ENCODE measurements at places on chromosomes 13 and 19.

GRCh38 chr19:18456974-18457373 lies 19.0 kb upstream of the ISYNA1 start:
- no peak for DNase-seq

- DNase-seq, result no peak
Measured at GRCh38 chr19:46124638-46125115, at the start of gene IGFL3. Gene IGFL3, minus strand, starts transcription at chr19:46124688. Its CDS starts 39 bp downstream, at chr19:46124649.

DNA sequence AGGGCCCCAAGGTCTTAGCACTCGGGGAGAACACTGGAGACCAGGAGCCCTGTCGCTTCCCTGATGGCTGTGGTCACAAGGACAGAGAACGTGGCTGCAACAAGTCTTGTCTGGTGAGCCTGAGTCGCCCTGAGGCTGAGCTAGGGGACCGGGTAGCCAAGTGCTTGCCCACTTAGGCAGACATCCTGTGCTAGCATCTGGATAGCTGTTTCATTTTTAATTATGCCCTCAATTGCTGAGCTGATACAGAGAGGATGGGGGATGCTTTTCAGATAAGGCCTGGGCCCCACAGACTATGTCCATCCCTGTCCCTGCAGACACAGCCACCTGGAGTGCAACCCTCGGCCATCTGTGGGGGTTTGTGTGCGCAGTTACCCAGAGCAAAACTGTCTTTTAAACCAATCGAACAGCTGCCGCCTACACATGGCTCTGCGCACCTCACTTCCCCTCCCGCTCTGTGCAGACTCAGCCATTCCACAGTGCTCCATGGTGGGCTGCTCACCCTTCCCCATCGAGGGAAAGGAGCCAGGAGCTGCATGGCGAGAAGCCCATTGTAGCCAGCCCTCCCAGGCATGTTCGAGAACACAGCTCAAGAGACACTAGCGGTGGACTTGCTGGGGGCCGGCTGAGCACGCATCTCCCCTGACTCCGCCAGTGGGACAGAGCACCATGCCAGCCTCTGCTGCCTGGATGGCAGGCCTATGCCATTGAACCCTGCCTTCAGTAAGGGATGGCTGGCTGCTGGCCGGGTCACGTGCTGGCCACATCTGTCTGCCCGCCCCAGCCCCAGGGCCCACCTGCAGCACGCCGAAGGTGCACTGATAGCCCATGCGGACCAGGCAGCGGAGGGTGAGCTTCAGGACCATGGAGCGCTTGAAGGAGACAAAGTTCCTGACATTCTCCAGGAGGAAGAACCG lies 19.4 kb upstream of the EIF3G start:
- no peak for DNase-seq

- no peak for DNase-seq
Measured at GRCh38 chr13:22369840-22370239, 699.0 kb downstream of the FGF9 start.

- DNase-seq, result no peak
Measured at GRCh38 chr13:51177188-51177587, 45.0 kb upstream of the FAM124A start.

DNA sequence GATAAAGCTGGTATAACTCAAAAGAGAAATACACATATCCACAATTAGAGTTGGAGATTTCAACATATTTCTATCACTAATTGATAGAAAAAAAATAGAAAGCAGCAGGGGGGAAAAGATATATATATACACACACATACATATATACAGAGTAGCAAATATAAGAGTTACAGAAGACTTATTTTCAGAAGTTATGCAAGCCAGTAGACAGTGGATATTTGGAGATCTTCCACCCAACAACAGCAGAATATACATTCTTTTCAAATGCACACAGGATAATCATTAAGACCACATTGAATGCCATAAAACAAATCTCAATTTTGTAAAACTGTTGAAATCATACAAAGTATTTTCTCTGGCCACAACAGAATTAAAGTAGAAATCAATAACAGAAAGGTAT lies 192.8 kb downstream of the LACC1 start:
- no peak for DNase-seq

GRCh38 chr13:71820699-71821098 lies 46.3 kb downstream of the DACH1 start:
- no peak for DNase-seq

DNA sequence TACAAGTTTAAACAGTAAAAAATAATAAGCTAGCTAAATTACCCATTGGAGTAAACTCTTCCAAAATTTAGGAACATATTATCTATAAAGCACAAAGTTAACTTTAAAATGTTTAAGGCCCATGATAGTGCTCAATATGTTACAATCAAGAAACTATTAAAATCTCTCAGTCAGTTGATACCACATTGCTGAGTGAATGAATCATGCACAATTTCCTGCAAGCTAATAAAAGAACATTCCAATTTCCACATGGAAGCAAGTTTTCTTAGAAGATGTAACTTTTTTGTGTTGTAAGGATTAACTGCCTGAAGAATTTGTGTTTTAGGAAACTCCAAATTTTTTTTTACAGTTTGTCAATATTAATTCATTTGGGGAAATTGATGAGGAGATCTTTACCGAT lies 666.6 kb downstream of the SLITRK1 start:
- no peak for DNase-seq

DNA sequence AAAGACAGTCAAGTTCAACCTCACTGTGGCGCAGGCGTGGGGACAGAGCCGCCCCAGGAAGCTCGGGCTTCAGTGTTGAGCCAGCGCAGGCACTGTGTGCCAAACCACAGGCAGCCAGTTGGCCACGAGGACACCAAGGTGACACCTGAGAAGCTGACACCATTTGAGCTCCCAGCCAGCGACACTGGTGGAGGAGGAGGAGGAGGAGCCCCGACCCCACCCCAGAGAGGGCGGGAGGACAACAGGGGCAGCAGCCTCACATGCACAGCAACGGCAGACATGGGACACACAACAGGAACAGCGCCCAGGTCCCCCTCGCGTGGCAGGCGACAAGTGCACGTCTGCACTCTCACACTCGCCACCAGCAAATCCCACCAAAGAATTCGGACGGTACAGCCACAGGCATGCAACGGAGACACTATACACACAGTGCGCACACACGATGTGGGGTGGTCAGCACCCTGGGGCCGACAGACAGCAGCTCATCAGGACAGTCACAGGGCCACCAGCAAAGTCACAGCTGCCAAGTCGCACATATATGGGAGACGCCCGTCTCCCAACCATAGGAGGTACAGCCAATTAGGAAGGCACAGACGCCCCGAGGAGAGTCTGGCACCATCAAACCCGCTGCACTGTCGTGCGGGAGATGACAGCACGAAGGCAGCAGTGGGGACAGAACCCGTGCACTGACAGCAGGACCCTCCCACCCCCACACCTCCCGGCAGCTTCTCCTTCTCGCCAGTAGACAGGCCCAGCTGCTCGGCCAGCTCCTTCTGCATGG lies 3.4 kb downstream of the EIF3G start:
- DNase-seq, result no peak

DNA sequence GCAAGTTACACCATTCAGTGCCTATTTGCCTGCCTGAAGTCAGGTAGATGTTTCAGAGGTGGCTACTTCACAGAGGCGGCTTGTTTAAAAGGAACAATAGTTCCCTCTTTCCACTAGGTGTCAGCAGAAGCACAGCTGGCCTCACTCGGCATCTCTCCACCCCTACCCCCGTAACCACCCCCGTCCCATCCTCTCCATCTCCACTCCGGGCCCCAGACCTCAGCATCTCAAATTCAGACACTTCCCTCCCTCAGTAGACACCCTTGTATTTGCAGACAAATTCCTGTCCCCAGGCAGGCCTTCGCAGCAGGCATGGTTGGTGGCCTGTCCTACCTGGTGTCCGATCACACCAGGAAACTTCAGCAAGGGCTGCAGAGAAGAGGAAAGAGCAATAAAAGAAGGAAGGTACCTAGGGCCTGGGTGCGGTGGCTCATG lies 9.1 kb upstream of the DPP9 start:
- DNase-seq, result peak; percentile 80

DNA sequence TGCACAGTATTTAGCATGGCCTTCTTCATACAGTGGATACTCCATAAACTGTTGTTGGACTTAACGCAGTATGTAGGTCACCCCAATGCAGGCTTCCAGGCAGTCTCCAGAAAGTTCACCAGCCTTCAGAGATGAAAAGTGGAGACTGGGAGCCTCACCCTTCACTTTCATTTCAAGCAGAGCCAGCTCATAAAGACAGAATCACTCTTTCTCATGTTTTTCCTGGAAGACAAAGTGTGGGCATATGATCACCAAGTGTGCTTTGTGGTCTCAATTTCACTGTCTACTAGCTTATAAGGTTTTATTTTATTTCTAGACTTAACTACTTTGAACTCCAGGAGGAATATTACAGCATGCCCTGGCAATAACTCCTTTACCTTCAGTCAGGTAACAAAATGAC lies 26.3 kb upstream of the TNFSF11 start:
- DNase-seq, result no peak
